ENCODE measurements at places on chromosomes 6 and 20. TPM values are rescaled to one million over a fixed set of nuclear protein-coding genes. Genes with fewer than 3 reads are reported as not detected.

Gene BANF2
- total RNA-seq = not detected

DNA sequence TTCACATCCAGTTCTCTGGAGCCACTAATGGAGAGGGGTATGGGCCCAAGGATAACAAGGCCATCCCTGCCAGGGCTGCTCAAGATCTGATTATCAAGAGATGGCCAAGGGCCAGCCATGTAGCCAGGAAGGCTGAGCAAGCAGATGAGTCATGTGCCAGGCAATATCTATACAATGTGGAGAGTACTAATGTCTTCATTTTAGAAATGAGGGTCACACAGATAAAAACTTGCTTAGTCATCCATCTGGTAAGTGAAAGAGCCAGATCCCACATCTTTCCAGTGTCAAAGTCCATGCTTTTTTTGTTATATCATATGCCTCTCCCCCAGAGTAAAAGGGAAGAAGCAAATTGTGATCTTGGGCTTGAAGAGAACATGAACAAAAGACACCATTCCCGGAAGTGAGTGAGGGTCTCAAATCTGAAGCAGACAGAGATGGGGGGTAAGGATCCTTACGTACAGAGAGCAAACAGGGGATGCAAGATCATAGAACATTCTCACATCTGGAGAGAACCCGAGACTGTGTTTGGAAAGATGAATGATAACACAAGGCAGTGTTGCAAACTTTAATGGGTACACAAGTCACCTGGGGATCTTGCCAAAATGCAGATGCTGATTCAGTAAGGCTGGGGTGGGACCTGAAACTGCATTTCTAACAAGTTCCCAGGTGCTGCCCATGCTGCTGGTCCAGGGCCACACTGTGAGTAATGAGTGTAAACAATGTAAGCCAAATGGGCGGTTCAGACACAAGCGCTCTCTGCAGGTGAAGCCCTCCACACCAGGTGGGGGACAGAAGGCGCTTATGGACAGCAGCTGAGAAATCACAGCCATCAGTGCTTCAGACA lies 20.0 kb upstream of the GSTA3 start:
- no peaks in the 10 kb centered on the region for H3K36me3 ChIP-seq
- H3K4me3 ChIP-seq = no peak overlapping the region
- H3K27me3 ChIP-seq = no peaks in the 10 kb centered on the region
- DNase-seq = no peak
- no peaks in the 10 kb centered on the region for H3K4me1 ChIP-seq

DNA sequence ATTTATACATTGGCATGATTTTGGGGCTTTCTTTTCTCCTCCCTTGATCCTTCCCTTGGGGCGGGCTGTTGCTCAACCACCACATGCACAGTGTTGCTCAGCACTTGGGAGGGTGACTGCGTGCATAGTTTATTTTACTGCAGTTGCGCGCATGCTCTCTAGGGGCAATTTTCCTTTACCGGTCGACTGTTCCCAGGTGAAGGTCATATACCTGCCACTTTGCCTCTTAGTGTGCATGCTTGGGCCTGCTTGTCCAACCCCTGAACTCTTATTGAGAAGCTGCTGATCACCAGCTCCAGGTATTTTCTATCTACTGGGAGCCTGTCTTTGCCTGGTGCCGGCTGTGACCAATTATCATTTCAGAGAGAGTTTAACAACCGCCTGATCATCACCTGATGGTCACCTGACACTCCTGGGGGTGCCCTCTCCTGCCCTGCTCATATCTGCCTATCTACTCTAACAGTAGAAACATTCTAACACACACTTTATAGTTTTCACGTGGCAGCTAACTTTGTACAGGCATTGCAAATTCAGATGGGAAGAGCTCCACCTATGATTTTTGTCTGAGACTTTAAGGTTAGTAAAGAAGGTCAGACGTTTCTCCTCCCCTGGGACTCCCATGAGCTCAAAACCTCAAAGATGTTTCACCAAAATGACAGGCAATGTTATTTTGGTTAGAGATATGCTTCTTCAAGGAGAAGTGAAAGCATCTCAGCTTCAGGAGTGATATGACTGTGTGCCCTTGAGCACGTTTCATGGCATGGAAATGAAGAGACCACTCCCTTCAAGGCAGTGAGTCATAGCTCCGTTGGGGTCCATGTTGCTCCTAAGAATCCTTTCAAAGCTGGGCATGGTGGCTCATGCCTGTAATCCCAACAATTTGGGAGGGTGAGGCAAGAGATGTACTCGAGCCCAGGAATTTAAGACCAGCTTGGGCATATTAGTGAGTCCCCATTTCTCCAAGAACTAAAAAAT lies 227.5 kb upstream of the MYLIP start:
- no peak for DNase-seq
- no peak overlapping the region for H3K4me3 ChIP-seq
- no peaks in the 10 kb centered on the region for H3K27me3 ChIP-seq
- no peaks in the 10 kb centered on the region for H3K4me1 ChIP-seq
- no peak overlapping the region for H3K27ac ChIP-seq

DNA sequence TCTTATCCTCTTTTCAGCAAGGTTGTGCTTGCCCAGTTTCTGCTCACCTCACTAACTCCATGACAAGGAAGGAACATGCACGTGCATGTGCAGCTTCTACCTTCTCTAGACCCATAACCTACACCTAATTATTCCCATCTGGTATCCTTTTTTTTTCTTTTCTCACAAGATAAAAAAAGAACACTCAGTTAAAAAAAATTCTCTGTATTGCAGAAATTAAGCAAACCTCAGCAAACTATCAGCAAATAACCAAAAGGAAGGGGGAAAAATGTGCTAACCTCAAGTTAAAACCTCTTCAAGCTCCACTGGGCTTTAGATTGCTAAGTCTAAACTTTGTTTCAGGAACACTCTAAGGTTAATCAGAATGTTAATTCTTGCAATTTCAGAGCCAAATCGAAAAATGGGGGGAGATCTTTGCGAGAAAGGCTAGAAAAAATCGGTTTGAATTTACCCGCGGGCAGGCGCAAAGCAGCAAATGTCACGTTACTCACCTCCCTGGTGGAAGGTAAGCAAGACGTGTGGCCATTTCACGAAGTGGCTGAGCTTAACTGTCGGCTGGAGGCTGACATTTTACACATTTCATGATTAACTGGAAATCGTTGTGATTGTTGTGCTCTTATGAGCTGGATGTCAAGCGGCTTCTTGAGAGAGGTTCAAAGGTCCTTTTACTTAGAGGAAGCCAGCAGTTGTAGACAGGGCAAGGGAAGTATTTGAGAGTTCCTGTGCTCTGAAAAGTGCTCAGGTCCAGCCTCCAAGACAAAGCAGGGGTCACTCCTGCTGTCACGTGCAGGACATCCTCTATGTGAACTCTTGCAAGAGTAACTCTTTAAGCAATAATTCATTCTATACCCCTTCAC lies 19.1 kb downstream of the TFAP2B start:
- no peak overlapping the region for H3K4me3 ChIP-seq
- DNase-seq = no peak
- peaks cover 55% of the 10 kb centered on the region for H3K27me3 ChIP-seq
- H3K27ac ChIP-seq = no peak overlapping the region
- no peaks in the 10 kb centered on the region for H3K4me1 ChIP-seq

Gene PAK5
- total RNA-seq = 0.07 TPM

DNA sequence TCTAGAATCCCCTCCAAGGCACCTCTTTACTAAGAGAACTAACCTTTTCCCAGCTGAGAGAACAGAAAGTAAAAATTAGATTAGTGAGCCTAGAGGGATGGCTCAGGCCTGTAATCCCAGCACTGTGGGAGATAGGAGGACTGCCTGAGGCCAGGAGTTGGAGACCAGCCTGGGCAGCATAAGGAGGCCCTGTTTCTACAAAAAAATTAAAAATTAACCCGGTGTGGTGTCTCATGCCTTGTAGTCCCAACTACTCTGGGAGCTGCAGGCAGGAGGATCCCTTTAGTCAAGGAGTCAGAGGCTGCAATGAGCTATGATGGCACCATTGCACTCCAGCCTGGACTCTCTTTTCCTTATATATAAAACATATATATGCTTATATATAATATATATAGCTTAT lies 5.5 kb upstream of the OOEP start:
- no peak overlapping the region for H3K4me3 ChIP-seq
- no peak for DNase-seq
- no peaks in the 10 kb centered on the region for H3K4me1 ChIP-seq
- H3K27me3 ChIP-seq = no peaks in the 10 kb centered on the region
- no peaks in the 10 kb centered on the region for H3K36me3 ChIP-seq

DNA sequence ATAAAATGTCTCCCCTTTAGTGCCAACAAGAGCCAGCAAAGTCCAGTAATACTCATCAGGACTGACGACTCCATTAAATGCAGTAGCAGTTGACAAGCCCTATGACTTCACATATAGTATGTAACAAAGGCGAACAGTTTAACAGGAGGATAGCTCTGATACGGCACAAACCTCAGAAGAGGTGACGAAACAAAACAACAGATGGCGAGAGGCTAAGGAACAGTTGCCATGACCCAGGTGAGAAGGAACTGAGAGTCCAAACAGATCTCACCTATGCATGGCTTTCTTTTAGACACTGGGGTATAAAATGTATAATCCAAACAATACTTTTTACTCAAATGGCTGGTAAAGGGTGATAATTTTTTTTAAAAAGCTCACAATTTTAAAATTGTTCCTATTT lies 37.1 kb downstream of the SYNE1 start:
- H3K27ac ChIP-seq = no peak overlapping the region
- DNase-seq = no peak
- H3K36me3 ChIP-seq = no peaks in the 10 kb centered on the region
- H3K4me3 ChIP-seq = no peak overlapping the region
- H3K4me1 ChIP-seq = no peaks in the 10 kb centered on the region
- H3K27me3 ChIP-seq = no peaks in the 10 kb centered on the region

Gene GPR6
- not detected for total RNA-seq

- H3K4me3 ChIP-seq = no peak overlapping the region
- DNase-seq = no peak
- no peaks in the 10 kb centered on the region for H3K4me1 ChIP-seq
- H3K27ac ChIP-seq = no peak overlapping the region
Observed at GRCh38 chr6:44342052-44342451, 398 bp upstream of the SPATS1 start.

GRCh38 chr6:54426995-54427394 lies 118.8 kb downstream of the TINAG start:
- H3K27ac ChIP-seq = no peak overlapping the region
- H3K36me3 ChIP-seq = no peaks in the 10 kb centered on the region
